Stimulated activated CD4-positive, alpha-beta T cell treated with anti-CD3 and anti-CD28 coated beads, Interleukin-1b, Interleukin-23, amount 100 ng/mL, for 4 hours (primary cell): ENCODE measurements at places on chromosomes 1 and 21.

DNA sequence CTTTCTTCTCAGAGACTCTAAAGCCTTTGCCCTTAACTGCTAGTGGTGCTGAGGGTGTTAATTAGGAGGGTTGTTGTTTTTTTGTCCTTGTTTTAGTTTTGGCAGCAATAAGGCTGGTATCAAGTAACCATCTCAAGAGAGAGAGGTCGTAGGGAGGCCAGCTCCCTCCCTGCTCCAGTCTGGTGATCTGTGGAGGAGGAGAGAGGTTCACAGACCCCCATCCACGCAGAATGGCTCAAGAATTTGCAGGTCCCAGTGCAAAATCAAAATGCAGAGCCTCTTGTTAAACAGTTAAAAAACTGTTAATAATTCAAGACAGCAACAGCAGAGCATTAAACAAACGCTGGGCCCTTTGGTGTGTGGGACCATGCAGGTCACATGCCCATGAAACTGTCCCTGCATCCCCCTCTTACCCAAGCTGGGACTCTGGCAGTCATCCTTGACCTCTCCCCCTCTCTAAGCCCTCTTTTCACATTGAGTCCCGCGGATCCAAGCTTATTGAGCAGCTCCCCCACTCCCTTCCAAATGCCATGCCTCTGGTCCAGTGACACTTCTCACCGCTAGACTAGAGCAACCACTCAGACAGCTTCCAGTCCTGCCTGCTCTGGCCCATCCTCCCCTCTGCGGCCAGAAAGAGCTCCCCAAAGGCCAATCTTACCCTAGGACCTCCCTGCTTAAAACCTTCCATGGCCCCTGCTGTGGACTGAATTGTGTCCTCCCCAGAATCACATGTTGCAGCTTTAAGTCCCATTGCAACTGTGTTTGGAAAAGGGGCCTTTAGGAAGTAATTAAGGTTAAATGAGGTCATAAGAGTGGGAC is 47.7 kb upstream of the RPL11 start:
- no peak for DNase-seq

GRCh38 chr1:47235241-47235681 is 3.2 kb upstream of the TAL1 start:
- no peak for DNase-seq

DNA sequence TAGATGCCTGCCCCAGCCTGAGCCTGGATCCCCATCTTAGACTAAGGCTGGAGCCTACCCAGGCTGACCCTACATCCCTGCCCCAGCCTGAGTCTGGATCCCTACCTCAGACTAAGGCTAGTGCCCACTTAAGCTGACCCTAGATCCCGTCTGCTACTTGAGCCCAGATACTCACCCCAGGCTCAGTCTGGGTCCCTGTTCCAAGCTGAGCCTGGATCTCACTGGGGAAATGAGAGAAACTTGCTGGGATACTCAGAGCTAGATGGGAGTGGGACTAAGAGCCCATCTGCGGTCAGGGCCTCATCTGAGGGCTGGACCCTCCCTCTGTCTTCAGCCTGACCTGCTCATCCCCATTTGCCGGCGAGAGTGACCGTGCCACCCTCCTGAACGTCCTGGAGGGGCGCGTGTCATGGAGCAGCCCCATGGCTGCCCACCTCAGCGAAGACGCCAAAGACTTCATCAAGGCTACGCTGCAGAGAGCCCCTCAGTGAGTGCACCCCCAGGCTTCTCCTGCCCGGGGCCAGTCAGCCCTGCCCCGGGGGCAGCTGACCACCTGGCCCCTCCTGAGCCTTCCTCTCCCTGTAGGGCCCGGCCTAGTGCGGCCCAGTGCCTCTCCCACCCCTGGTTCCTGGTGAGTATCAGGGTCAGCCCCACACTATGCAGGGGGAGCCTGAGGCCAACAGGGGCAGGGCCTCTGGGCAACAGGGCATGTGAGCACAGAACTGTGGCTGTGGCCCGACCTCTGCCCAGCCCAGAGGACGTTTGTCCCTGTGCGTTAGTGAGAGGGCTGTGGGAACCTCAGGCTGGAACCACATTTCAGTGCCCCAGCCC is 36.8 kb downstream of the TRIM11 start:
- DNase-seq, result no peak

DNA sequence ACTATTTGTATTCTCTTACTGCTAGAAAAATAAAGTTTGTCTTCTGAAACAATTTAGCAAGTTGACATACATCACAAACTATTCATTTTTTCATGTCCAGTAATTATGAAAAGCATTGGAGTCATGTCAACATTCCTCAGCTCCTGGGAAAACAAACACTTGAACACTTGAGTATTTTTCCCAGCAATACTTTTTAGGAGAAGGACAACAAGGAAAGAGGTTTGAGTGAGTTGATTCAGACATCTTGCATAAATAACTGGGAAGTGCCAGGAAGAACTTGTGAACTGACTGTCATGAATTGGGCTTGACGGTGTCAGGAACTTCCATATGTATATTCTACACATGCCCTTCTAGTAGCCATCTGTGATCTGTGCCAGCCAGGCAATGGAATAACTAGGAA is 195.6 kb downstream of the HMCN1 start:
- DNase-seq, result no peak

GRCh38 chr1:59178339-59179187 is 118.3 kb upstream of the FGGY start:
- no peak for DNase-seq

DNA sequence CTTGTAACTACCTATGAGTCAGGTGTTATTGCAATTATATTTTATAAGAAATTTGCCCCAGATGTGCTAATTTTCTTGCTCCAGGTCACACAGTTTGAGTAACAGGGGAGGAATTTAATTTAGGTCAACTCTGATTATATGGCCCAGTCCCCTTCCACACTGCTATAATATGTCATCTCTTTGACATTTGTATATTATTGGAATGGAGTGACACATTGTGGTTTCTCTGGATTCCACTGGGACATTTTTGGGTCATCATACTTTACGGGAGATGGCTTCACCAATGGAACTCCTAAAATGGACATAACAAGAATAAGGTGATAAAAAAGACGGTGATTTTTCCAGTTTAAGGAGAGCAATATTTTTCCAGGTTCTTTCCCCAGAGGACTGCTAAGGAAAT is 191.2 kb downstream of the DISC1 start:
- DNase-seq, result no peak

DNA sequence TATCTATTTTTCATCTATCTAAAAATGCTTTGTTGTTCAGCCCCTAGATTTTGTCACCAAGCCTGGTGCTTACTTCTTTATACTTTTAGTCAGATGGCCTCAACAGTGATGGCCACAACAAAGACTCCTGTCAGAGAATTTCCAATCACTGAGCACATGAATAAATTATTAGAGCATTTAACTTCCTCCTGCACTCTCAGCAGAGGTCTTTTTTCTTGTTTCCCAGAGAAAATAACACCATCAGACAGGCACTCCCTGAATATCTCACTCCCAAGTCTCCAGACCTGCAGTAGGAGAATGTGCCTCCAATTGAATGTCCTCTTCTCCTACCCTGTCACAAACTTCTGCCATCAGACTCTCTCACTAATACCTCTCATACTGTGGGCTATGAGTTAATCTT is 616.0 kb upstream of the NR5A2 start:
- DNase-seq, result no peak

DNA sequence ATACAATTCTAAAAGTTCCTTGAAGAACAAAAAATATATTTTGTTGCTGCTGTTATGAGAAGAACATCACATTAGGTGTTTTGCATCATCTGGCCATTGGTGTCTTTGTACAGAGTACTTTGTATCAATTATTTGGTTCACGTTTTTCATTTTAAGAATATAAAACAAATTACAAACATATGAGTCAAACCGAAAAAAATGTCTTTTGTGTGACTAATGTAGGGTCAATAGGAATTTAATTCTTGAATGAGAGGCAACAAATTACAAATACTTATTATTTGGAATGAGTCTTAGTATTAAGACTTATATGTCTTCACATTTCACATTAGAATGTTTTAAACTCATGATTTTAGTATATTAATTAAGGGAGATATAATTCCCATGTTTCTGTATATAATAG is 54.8 kb downstream of the NR5A2 start:
- no peak for DNase-seq

DNA sequence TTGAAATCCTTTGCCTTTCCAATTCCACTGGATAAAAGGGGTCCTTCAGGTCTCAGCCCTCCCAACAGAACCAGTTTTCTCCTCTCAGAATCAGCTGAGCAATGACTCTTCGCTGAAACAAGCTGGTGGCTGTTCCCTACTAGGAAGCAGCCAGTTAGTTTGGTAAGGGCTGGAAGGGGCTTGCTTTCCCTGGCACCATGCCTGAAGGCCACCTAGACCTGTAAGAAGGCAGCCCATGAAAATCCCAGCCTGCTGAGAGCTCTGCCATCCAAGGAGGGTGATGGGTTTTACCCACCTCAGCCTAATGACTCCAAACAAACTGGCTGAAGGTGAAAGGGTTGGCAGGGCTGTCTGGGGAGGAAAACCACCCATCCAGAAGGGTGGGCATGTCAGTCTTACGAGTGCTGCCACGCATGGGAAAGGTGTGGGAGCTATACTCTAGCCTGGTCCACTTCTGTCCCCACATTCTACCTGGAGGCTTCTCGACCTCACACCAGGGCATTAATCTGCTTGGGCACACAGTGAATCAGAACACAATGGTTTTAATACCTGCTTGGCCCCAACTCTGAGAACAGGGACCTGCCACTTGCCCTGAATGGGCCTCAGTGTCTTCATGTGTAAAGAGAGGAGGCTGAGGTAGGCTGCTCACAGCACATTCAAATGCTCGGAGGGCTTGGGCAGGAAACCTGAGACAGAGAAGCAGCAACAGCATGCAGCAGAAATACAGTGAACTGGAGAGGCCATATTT is 53.0 kb downstream of the CD46 start:
- no peak for DNase-seq

DNA sequence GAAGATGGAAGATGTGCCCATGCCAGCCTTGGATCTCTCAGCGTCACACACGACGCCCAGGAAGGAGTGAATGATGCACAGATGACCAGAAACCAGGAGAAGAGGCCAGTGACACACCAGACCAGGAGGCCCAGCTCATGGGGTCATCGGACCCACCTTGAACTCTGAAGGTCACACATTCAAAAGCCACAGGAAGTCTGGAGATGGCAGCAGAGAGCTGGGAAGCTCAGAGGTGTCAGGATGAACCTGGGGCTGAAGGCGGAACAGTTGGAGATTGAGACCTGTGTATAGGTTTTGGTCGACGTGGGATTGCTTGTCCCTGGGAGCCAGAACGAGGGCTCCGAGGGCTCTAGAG is 43.6 kb downstream of the SLC19A1 start:
- no peak for DNase-seq

DNA sequence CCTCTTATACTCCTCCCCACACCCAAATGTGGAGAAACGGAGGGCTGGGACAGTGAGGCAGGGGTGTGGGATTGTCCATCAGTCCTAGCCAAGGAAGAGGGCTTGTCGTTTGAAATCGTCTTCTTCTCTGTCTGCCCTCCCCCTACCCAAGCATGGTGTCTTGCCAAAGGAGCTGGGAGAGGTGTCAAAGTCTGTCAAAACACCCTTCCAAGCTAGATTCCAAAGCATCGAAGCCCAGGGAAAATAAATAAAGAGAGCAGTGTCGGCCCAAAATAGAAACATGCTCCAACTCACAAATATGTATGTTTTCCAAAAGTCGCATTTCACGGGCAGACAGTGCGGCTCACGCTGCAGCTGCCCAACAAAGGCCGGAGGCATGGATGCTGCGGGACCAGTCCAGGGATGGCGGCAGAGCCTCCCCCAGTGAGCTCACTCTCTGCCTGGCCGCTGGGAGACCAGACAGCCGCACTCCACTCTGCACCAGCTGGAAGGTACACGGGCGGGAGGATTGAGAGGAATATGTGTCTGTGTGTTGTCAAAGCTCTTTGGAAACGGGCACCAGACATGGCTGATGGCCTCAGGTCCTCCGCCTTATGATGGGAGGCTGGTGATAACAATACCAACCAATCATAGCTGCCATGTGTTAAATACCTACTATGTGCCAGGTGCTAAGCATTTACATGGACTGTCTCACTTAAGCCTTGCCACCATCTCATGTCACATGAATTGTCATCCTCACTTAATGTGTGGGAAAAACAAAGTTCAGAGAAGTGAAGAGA is 3.9 kb downstream of the DISP3 start:
- DNase-seq, result no peak

DNA sequence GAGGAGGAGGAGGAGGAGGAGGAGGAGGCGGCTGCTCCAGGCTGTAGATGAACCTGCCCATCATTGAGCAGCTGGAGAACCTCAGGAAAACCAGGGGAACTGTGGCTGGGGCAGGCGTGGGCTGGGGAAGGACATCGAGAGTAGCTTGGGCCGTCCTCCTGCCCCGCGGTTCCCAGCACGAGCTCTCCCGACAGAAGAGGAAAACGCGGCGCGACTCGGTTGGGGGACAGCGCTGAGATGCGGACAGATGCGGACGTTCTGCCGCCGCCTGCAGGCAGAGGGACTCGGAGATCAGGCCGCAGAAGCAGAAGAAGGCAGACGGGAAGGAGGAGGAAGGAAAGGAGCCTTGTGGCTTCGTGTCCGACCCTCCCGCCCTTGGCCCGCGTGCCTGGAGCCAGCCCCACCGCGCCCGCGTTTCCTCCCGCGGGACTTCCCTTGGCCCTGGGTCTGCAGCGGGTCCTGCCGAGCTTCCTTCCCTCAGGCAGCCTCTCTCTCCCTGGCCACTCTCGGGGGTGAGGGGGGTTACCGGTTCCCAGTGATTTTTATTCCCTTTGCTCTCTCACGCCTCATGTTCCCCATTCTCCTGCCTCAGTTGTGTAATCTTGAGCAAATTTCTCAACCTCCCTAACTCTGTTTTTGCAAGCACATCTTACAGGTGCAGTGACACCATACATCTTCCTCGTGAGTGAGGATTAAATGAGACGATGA is 1.7 kb upstream of the TNFRSF9 start:
- peak; percentile 27 for DNase-seq

DNA sequence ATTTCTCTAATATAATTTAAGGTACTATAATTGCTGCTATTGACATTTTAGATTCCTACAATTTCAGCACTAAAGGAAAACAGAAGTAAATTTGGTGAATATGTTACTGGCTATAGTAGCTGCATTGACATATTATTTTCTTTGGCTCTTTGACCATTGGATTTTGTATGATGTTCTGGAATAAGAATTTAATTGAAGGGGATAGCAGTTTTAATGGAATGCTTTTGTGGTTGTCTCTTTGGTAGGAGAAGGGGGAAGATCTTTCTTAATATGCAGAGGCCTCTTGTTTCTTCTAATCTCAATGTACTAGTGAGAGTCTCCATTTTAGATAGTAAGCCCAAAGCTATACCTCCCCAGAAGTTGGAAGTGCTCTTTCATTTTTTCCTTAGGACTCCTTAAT is 6.9 kb downstream of the DTL start:
- no peak for DNase-seq

GRCh38 chr1:113758631-113759332 is 504 bp downstream of the PHTF1 start:
- DNase-seq, result peak; percentile 17

- DNase-seq, result no peak
These were observed 621.7 kb downstream of the LMO4 start for GRCh38 chr1:87950369-87950768.

- DNase-seq, result peak; percentile 10
These were observed at the start of gene UAP1 for GRCh38 chr1:162561616-162562469. UAP1 (plus strand) TSS chr1:162561722; CDS start chr1:162566069, 4,347 bp downstream.
